ENCODE measurements at places on chromosomes 6 and 20.

GRCh38 chr6:135202836-135203235 is 21.7 kb downstream of the MYB start:
- no peak for DNase-seq

GRCh38 chr6:149246691-149247384 is 70.7 kb upstream of the TAB2 start:
- DNase-seq, result no peak

DNA sequence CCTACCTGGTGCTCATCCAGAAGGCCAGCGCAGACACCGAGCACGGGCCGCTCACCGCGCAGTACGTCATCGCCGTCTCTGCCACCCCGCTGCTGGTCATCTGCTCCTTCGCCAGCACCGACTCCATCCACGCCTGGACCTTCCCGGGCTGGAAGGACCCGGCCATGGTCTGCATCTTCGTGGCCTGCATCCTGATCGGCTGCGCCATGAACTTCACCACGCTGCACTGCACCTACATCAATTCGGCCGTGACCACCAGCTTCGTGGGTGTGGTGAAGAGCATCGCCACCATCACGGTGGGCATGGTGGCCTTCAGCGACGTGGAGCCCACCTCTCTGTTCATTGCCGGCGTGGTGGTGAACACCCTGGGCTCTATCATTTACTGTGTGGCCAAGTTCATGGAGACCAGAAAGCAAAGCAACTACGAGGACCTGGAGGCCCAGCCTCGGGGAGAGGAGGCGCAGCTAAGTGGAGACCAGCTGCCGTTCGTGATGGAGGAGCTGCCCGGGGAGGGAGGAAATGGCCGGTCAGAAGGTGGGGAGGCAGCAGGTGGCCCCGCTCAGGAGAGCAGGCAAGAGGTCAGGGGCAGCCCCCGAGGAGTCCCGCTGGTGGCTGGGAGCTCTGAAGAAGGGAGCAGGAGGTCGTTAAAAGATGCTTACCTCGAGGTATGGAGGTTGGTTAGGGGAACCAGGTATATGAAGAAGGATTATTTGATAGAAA is 2.0 kb downstream of the SLC35D3 start:
- DNase-seq, result no peak

GRCh38 chr6:4017058-4017739 is 61.7 kb downstream of the FAM217A start:
- peak; percentile 30 for DNase-seq

DNA sequence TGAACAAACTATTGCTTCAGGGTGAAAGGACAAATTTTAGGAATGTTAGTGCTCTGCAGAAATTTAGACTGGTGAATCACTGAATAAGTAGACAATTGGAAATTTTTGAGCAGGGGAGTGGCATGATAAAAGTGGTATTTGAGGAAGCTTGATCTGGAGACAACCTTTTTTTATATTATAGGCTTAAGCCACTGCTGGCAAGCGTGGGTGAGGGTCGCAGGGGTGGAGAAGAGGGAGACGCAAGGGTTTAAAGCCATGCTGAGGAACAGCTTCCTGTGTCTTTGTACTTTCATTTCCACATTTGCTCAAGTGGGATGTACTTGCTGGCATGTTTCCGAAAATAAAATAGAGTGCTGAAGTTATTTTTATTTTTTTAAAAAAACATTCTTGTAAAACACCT is 23.7 kb downstream of the NCOA7 start:
- DNase-seq, result no peak

DNA sequence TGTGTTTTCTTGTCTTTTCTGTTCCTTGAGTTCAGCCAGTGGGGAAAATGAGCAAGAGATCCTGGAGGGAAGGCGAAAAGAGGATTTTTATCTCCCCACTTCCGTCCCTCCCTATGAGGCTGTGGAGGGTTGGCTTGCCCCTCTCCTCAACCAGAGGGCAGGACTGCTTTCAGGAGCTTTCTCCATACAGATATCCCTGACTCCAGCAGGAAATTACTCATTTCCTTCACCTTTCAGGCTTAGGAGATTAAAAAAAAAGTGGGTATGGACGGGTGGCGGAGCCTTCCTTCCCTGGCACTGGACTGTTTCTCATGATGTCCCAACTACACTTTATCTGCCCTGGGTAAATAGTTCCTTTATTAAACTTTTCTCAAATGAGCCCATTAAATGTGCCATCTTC is 241.2 kb downstream of the FRK start:
- no peak for DNase-seq

- no peak for DNase-seq
Measured at GRCh38 chr6:33201147-33201545, 479 bp downstream of the SLC39A7 start.

GRCh38 chr6:124719913-124720312 is 242.3 kb upstream of the RNF217 start:
- DNase-seq, result no peak

GRCh38 chr6:83511901-83512681 is at the start of gene PRSS35:
PRSS35 (plus strand) TSS chr6:83512534; CDS start chr6:83523442, 10,908 bp downstream.
- peak; percentile 22 for DNase-seq

DNA sequence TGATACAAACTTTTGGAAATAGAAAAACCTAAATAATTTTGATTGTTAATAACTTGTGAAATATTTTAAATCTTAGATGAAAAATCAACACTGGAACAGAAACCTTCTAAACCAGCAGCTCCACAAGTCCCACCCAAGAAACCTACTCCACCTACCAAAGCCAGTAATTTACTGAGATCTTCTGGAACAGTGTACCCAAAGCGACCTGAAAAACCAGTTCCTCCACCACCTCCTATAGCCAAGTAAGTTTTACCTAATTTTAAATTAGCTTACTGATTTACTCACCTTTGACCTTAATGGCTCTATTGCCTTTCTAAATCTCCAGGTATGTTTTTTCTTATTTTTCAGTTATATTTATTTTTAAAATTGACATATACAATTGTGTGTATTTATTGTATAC is 102.6 kb upstream of the ADGRF4 start:
- DNase-seq, result no peak

- no peak for DNase-seq
Measured at GRCh38 chr6:92404281-92404680, 1015.1 kb downstream of the EPHA7 start.

DNA sequence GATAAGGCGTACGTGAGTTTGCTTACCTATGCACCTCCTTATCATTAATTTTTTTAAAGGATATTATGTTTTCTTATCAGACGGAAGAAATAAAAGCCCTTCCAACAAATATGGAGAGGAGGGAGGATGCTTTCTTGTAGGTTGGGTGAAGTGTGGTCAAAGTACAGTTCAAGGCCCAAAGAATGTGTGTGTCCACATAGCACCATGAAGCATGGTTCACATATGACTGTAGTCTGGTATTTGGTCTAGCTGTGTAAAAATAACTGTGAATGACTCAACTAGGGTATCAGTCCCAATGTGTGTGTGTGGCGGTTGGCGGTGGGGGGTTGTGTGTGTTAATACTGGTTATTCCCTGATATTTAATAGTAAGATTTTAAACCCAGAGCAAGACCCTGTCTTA is 212.7 kb downstream of the TMEM242 start:
- DNase-seq, result no peak

- no peak for DNase-seq
Measured at GRCh38 chr6:108947114-108947854, 99.1 kb downstream of the ARMC2 start.

DNA sequence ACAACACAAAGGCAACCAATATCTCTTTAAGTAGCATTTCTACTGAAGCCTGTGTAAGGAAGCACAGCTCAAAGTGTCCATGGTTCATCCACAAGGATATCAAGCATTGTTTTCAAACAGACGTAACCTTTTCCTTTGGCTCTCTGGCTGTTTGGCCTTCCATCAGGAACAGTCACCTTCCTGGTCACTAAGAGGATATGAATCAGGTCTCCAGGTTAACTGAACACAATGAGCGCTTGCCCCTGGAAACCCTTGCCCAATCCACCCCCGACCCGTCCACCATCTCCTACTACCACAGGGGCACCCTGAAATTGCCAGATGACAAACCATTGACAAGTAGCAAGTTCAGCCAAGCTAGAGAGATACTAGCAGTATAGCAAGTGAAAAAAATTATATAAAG is 114.4 kb upstream of the COL21A1 start:
- DNase-seq, result no peak

- DNase-seq, result no peak
Measured at GRCh38 chr6:38968702-38969149, 79.9 kb upstream of the GLP1R start.

GRCh38 chr6:127389706-127390105 is 46.3 kb upstream of the ECHDC1 start:
- DNase-seq, result no peak

DNA sequence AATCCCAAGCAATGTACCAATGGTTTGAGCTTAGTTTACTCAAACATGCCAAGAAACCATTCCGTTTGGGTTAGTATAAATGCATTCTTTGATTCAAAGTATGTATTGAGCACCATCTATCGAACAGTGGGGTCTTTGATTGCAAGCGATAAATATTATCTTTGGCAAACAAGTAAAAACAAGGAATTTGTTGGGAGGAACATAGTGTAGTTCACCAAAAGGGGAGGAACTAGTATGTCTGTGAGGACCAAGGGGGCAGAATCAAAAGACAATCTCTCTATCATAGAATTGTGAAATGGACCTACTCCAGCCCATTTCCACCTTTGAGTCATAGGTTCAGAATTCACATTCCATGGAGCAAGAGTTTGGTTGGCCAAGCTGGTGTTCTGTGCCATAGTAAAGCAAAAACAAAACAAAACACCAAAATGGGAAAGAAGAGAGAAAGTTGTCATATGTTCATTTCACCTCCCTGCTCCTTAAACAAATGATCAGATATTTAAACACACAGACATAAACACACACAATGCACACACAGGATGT is 266.0 kb downstream of the TSHZ2 start:
- DNase-seq, result no peak

DNA sequence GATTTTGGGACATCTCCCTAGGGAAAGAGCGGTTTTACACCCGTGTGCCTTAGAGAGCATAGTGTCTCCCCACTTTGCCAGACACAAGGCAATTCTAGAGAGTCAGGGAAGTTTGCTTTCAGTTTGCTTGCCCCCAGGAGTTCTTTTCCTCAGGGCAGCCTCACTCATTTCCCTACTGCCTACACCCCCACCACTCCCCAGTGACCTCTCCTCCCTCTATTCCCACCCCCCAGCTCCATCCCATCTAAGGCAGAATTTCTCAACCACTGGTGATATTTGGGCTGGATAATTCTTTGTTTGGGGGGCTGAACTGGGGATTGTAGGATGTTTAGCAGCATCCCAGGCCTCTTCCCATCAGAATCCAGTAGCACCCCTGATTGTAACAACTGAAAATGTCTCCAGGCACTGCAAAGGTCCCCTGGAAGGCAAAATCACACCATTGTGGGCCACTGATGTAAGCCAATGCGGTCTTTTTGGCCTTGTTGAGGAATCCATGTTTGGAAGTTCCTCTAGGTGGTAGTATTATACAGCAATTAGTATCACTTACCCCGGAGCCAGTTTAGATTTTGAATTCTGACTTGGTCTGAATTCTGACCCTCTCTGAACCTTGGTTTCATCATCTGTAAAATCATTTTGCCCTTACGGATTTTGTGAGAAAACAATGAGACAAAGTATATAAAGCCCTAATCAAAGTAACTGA is 1.3 kb downstream of the EPPIN start:
- no peak for DNase-seq

DNA sequence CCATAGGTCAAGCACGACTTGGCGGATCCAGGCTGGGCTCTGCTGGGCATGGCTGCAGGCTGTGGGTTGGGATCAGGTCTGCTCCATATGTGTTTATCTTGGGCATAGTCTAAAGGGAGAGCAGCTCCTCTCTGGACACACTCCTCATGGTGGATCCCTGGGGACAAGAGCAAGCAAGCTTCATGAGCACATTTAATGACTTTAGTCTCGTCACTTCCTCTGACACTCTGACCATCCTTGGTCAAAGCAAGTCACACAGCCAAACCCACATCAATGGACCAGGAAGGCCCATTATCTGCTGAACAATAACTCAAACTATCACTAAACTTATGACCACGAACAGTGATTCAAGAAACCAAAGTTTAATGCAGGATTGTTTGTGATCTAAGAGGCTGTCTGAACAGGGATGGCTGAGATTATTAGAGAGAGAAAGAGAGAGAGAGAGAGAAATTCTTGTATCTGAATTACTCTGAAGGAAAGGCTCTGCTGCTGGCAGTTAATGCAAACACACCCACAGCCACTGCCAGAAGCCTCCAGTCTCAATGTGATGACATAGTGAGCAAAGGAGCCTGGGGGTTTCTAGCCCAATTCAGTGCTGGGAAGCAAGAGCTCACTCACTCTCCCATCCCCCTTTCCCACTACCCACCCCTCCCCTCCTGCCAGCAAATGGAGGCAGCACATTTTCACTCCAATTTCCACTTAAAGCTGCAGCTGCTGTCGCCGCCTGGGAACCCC is 490.2 kb upstream of the SULF2 start:
- DNase-seq, result no peak

GRCh38 chr20:21302664-21303060 is 469 bp upstream of the XRN2 start:
- peak; percentile 49 for DNase-seq

DNA sequence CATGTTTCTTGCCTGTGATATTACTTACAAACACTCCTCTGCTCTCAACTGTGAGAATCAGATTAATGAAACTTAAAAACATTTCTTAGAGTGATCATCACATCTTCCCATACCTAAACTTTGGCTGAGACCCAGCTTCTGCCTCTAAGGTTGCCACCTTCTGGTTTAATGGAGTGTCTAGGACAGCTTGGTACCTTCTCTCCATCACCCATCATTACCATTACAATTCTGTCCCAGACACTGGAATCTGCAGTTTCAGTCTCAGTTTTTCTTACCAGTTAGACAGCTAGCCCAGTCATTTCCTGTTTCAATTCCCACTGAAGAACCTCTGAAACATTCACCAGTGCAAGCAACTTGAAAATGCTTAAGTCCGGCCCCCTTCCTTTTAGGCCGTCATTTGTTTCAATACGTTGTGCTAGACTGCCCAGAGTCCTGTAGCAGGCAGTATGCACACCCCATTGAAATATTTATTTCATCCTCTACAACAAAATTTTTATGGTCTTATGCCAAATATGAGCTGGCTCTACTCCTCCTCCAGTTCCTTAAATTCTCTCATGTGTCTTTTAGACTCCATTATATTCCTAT is 107.0 kb upstream of the FOXO3 start:
- DNase-seq, result peak; percentile 59

DNA sequence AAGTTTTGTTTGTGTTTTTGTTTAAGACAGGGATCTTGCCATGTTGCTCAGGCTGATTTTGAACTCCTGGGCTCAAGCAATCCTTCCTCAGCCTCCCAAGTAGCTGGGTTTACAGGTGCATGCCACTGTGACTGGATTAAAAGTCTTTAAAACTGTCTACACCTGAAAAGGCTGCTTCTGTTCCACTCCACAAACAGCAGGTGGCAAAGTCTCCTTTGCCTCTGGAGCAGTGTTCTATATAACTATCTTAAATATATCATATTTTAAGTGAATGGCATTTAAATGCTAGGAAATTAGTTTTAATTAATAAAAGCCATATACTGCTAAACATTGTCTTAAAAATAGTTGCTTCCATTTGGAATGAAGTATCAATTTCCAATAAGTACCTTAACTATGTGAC is 89.2 kb upstream of the BCLAF1 start:
- no peak for DNase-seq

DNA sequence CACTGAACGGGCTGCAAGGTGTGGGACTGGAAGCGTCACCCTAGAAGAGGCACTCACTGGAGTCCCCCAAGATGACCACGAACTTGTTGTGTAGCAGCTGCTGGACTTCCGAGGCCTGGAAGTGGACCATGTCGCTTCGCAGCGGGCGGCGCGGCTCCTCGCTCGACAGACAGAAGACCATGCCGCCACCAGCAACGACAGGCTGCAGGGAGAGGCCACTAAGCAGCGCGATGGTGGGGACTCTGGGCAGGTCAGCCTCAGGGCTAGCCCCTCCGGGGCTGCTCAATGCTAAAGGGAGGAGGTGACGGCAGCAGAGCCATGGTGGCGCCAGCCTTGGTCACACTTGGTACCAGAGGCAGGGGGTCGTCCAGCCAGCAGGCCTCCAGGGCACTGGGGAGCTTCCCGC is 720 bp downstream of the PCED1A start:
- no peak for DNase-seq

Data from Kasumi-1 (cell line).